ENCODE measurements at places on chromosomes 7 and 10. TPM values are rescaled to one million over a fixed set of nuclear protein-coding genes. Genes with fewer than 3 reads are reported as not detected.

The GRM3 gene
- not detected for total RNA-seq

The CHAT gene
- total RNA-seq, result not detected

The HMX3 gene
- total RNA-seq, result not detected

GRCh38 chr7:40916813-40917212 is 782.0 kb downstream of the SUGCT start:
- no peak overlapping the region for H3K4me3 ChIP-seq
- H3K36me3 ChIP-seq, result no peaks in the 10 kb centered on the region
- H3K27me3 ChIP-seq, result no peaks in the 10 kb centered on the region
